ENCODE measurements at places on chromosomes 5 and 9.

GRCh38 chr5:158769079-158769478, 330.6 kb downstream of the EBF1 start:
- DNase-seq = no peak

GRCh38 chr9:125747765-125748445, 732 bp downstream of the PBX3 start:
- DNase-seq = peak; percentile 16

GRCh38 chr9:16082796-16083195, 530.0 kb downstream of the CCDC171 start:
- DNase-seq = no peak

DNA sequence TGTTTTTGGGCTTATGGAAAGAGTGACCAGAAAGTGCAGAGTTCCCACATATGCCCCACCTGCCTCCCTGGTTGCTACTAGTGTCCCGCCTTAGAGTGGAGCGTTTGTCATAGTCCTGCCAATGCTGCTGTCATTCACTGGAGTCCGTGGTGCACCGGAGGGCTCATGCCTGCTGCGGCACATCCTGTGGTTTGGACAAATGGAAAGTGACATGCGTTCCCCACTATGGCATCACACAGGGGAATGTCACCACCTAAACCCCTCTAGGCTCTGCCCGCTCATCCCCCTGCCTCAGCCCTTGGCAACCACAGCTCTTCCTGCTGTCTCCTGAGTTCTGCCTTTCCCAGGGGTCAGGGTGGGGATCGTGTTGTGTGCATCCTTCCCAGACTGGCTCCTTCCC, 29.2 kb downstream of the IRX4 start:
- DNase-seq = no peak

- peak; percentile 43 for DNase-seq
Measured at GRCh38 chr9:116572095-116572748, 114.9 kb upstream of the TRIM32 start.

- DNase-seq = no peak
Measured at GRCh38 chr5:123626051-123626450, 114.1 kb downstream of the CSNK1G3 start.

DNA sequence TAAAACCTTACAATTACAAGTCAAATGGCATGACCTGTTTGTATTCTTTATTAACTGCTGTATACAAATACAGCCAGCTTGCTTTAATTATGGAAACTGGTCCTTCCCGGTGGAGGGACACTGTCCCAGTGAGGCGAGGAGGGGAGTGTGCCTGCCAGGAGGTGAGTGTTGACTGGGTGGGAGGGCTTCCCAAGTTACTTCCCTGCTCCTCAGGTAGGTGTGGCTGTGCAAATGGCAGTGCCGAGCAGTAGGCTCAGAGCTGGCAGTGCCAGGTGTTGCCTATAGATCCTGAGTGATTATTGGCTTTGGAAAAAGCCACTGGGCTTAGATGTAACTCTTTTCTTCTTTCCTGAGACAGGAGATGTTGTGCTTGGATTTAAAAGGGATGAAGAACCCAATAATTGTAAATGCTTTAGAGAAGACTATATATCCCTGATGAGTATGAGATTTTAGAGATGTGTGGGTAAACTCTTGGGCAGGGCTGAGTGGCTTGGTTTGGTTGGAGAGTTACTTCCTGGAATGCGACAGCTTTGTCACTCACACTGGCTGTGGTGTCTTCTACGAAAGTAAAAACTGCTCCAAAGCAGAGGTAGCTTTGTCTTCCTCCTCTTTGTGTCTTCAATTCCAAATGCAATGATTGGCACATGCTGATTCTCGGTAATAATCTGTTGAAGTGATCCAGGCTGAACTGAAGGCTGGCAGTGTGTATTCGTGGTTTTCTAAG, 43.7 kb downstream of the GLRX start:
- DNase-seq = no peak

- no peak for DNase-seq
Measured at GRCh38 chr5:179120421-179120861, 60.3 kb downstream of the ZNF354C start.

- DNase-seq = no peak
Measured at GRCh38 chr9:134698587-134699342, 57.2 kb downstream of the COL5A1 start.

DNA sequence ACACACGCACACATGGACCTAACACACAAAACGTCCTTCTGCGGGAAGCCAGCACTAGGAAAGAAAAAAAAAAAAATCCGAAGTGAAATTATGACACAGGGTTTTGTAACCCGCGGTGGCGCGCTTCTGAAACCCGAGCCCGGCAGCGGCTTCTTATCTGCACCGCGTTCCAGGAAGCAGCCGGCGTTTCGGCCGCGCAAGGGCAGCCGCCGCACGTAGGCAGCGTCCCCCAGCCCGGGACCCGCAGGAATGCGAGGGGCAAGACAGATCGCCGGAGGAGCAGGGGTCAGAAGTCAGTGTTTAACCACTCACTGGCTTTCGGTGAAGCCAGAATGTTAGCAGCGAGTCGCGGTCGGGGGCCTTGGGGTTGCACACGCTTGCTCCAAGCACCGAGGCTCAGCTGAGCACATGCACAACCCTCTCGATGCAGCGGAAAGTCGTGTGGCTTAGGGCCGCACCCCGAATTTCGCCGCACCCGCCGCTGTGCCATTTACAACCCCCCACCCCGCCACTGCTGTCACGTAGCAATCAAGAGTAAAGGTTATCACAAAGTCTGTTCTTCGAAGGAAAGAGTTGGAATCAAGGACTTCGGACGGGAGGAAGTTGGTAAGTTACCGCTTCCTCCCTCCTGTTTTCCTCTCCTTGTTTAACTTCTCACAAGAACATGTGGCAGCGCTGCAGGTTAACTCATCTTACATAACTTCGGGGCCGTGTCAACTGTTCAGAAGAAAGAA, 167.9 kb downstream of the AUH start:
- peak; percentile 63 for DNase-seq

GRCh38 chr9:69118656-69119055, 55.4 kb upstream of the TJP2 start:
- DNase-seq = no peak

GRCh38 chr9:12923468-12924009, 148.7 kb downstream of the LURAP1L start:
- no peak for DNase-seq

DNA sequence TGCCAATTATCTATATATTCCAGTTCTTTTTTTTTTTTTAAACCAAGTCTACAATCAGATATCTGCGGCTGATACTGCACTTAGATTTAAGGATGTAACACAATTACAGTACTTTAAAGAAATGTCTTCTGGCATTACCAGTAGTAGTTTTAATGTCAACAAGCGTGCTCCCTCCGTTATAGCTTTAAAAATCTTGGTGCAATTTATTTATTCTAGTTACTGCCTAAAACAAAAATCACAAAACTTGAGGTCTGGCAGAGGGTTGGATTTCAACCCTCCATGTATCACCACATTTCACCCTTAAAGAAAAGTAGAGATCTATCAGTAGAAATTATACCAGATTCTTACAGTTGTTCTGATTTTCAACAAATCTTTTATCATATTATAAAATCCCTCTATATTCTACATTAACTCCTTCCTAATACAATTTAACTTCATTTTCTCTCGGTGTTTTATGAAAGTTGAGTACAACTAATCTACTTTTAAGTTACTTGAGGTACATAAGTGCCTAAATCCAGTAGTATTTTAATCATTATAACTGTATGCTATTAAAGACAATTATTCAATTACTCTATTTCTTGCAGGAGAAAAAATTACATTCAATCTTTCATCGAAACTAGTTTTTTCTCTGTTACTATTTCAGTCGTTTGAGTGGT, 2.0 kb upstream of the RICTOR start:
- DNase-seq = no peak

DNA sequence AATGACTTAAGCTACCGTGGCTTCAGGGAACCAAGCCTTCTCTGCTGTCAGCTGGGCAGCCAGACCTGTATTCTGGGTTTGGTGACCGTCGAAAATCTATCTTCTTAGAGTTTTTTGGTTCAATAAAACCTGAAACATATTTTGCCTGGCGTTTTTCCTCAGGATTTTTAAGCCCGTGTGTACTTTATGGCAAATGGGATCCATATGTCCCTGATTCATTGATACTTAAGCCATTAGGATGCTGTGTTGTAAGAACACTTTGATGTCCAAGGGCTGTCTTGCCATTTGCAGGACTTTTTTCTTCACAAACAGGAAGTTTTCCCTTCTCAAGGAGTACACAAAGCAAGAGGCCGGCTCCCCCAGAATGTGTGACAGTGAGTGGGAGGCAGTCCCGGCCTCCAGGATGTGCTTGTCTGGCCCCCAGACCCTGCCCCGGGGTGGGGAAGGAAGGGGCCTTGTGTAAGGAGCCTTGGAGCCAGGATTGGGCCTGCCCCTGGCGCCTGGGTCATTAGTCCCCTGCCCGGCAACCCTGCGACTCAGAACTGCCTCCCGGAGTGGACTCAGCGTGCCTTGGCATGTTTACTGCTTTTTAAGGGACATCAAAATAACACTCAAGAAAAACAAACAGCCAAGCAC, 83.4 kb upstream of the SMIM23 start:
- DNase-seq = no peak

DNA sequence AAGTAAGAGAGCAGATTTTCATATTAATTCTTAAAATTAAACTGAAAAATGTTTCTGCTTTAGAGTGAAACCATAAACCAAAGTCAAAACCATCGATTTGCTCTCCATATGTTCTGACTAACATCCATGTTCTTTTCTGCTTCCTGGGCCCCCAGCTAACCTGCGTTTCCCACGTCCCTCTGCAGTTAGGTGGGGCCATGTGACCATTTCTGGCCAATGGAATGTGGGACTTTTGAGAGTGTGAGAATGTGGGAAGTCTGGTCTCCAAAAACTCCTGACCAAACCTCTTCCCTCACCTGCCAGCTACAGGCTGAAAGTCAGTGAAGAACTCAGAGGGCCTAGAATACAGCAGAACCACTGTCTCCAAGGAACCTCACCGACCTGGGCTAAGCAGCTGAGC, 44.9 kb downstream of the ANKH start:
- no peak for DNase-seq

DNA sequence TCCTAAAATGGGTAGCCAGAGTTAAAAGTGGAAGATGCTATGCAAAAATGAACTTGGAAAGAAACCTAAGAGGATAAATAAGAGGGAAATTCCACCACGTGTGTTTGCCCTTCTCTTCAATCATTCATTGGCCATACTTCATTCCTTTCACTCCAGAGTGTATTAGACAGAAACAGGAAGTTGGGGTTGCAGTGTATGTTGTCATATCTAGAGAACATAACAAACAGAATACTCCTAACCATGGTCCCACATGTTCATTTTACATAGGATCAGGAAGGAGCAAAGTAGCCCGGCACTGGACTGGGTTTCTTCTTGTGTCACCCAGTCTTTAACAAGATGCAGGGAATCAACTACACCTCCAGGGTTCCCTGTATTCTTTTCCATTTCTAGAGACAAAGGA, 7.6 kb upstream of the GPBP1 start:
- no peak for DNase-seq

GRCh38 chr5:125634216-125634835, 788.9 kb upstream of the GRAMD2B start:
- DNase-seq = no peak

- no peak for DNase-seq
Measured at GRCh38 chr5:91235271-91235694, 147.8 kb downstream of the ARRDC3 start.

DNA sequence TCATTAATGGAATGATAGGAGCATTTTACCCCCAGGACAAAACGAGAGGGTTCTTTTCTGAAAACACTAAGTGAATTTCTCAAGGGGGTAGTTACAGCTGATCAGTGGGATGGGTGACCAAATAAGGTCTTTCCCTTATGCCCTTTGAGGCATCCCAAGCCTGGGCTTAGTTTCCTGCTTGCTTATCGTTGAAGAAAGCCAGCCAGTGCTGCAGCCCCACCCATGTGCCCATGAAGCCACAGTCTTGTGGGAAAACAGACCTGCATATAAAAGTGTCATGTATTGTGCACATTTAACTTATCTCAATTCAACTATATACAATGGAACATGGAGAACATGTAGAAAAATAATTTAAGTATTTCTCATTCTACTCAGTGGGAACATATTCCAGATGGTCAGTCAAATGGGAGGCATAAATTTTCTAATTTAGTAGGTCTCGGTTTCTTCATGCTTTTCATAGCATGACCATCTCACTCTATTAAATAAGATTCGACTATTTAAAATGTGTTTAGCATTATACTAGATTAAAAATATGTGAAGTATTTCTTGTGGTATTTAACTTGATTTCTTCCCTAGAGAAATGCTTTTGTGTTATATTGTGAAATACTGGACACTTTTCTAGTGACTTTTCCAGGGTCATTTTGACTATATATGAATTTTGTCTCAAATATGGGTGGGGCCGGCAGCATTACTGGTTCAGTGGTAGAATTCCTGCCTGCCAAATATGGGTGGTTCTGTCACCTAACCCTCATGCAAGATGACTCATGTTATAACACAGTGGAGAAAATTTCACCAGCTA, 189.7 kb upstream of the SGCD start:
- DNase-seq = no peak

- no peak for DNase-seq
Measured at GRCh38 chr5:68046445-68046844, 169.1 kb upstream of the PIK3R1 start.

DNA sequence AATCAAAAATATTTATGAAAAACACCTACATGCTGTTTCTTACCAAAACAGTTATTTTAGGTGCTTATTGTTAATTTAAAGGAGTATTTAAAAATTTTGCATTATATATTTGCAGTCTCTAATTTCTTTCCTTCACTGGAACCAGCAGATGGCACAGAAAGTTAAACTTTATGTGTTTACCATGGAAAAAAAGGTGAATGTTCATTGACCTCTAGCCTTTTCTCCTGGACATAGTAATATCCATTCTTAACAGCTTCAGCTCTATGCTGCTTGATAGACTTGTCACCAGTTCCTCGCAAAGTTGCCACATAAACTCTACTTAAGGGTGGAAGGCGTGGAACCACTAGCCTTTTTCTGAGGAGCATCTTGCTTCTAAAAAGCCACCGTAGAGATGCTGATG, 38.7 kb upstream of the NUDT12 start:
- DNase-seq = no peak

- DNase-seq = no peak
Measured at GRCh38 chr9:130319300-130319699, 53.7 kb downstream of the HMCN2 start.
